Activated CD8-positive, alpha-beta memory T cell treated with anti-CD3 and anti-CD28 coated beads for 1 hour (primary cell): ENCODE measurements at places on chromosomes 11 and 22.

- peak; percentile 19 for DNase-seq
Observed at GRCh38 chr11:35330931-35331330, 88.4 kb downstream of the SLC1A2 start.

DNA sequence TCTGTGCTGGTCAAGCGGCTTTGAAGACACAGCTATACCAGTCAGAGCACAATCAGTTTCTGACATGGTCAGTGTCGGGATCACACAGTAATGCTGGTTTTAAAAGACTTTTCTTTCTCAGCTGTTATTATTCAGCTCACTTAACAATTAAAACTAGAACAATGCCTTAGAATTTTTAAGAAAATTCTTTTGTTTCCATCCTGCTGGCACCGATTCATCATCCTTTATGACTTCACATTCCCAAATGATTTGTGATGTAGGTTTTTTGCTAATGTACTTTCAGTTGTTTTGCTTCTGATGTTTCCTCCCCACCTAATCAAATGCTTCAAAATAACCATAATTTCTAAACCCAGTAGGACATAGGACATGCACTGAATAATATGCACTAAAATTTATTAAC is 34.5 kb upstream of the OLFML1 start:
- DNase-seq = no peak

DNA sequence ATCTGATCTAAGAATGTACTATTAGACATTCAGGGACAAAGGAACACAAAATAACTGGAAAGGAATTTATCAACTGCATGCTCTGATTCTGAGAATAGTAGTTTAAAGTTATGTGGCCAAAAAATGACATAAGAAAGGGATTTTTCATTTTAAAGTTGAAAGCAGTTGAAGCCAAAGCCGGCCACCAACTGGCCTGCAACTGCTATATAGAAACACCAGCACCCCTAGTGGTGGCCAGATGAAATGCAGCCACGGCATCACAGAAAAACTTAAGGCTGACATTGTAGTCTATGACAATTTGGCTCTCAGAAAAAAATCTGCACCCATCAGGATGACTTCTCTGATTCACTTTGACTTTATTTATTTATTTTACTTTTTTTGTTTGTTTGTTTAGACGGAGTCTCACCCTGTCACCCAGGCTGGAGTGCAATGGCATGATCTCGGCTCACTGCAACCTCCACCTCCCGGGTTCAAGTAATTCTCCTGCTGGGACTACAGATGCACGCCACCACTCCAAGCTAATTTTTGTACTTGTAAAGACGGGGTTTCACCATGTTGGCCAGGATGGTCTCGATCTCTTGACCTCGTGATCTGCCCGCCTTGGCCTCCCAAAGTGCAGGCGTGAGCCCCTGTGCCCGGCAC is 59.2 kb downstream of the SLC35F2 start:
- DNase-seq = peak; percentile 8

DNA sequence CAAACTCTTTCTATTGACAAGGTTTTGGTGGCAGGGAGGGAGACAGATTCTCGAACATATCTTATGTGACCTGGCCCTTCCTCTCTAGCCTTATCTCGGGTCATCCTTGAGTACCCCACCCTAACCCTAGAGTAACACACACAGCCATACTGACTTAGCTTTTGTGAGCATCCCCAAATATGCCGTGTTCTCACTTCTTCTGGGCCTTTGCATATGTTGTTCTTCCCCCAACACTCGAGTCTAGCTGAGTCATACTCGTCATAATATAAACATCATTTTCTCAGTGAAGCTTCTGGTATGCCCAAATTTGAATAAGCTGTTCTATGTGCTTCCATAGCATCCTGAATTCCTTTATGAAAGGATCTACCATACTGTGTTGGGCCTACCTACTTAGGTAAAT is 8.0 kb downstream of the TTC17 start:
- DNase-seq = no peak

DNA sequence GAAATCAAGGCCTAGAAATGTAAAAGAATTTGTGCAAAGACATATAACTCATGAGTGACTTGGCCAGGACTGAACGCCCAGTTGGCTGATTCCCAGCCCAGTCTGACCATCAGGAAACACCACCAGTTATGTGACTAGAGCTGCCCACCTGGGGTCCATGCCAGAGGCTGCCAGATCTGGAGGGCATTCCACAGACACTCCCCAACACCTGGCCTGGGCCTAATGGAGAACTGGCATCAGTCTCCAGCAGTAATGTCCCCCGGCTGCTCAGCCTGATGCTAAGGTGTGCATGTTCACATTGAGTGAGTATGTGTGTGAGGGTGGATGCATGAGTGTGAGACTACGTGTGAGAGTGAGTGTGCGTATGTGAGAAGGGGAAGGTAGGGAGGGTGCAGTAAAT is 15.7 kb downstream of the PLAAT3 start:
- no peak for DNase-seq

DNA sequence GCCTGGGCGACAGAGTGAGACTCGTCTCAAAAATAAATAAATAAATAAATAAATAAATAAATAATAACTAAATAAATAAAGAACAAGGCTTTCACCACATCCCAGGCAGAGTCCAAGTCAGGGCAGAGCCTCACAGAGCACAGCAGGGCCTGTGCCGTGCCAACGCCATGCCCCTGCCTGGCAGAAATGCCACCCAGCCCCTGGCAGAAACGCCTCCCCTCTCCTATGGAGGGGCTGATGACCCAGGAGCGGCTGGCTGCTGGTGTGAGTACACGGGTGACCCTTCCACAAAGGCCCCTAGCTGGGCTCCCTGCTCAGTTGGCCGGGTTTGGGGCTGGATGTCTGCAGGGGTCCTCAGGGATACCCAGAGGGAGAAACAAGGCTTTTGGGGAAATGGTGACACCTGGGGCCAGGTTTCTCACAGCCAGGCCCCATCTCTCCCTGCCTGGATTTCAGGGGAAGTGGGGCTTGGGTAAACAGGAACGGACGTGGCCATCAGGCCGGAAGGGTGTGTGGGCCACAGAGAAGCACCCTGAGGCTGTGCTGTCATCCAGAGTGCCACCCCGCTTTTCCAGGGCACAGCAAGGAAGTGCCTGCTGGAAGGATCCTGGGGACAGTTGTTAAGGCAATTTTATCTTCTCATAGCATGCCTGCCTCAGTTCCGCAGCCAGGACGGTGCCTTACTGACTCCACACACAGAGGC is 5.1 kb downstream of the BID start:
- DNase-seq = no peak

DNA sequence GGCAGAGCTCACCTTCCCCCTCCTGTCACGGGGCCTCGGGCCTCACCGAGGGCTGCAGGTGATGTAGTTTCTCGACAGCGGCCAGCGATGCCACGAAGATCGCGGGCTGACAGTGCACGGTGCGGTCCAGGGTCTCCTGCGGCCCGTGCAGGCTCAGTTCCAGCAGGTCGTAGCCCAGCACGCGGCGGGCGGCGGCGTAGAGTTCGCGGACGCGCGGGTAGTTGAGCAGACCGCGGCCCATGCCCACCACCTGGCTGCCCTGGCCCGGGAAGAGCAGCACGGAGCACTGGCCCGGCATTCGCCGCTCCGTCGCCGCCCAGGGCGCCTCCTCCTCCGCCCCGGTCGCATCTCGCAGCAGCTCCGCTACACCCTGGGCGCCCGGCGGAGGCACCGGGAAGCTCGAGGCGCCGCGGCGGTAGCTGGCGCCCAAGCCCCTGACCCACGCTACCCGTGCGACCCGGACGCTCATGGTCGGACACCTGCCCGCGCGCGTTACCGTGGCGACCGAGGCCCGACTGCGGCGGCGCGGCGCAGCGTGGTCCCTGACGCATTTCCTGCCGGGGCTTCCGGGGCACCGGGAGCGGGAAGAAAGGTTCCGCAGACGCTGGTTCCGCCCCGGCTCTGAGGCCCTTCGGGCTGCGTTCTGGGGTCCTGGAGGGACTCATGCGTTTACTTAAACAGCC is at the start of gene MCAT:
MCAT (minus strand) TSS at position 519 of the 683 bp plus-strand sequence; CDS start at position 469, 50 bp downstream.
- no peak for DNase-seq

- no peak for DNase-seq
Observed at GRCh38 chr11:86941077-86941870, 13.9 kb downstream of the FZD4 start.

GRCh38 chr11:2468363-2469235 is 23.8 kb downstream of the KCNQ1 start:
- no peak for DNase-seq

DNA sequence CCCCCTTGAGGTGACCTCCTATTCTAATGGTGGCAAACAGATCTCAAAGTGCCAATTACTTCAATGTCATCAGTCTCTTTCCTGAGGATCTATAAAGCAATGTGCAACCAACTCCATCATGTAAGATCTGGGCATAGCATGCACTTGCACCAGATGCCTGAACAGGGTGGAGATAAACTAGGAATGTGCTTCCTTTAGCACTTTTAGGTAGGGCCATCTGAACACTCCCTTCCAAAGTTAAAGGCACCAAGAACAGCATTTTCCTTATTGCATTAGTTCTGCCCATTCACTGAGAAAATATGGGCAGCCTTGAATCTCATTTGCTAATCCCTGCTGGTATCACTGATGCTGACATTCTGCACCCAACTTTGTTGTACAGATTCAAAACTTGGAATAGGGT is 112.0 kb downstream of the SGSM3 start:
- no peak for DNase-seq

GRCh38 chr11:94806419-94806818 is 38.3 kb downstream of the AMOTL1 start:
- DNase-seq = no peak

DNA sequence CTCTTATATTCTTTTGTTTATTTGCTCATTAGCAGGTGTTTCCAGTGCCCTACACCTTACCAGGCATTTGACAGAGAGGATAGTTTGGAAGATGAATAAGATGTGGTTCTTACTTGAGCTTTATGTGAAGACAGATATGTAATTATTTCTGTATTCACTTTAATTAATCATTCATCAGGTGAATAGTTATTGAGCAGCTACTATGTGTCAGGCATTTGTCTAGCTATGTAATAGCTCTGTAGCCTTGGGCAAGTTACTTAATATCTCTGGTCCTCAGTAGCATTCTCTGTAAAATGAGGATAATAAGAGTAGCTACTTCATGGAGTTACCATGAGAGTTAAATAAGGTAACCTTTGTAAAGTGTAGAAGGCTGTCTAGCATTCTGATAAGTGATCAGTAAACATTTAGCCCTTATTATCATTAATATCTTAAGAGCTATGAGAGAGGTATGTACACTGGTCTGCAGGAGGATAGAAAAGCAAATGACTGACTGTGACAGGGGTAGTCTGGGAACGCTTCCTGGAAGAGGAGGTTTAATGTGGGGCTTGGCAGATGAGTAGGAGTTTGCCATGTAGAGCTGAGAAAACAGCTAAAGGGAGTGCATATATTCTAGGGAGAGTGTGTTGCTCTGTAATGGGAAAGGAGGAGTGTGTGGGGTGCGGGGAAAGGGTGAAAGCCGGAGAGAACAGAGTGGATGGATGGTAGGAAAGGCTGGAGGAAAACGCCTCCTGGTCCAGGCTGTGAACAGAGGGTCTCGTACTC is 56.1 kb downstream of the MICAL2 start:
- no peak for DNase-seq

- peak; percentile 31 for DNase-seq
Observed at GRCh38 chr11:66081505-66081904, 11.4 kb downstream of the PACS1 start.

DNA sequence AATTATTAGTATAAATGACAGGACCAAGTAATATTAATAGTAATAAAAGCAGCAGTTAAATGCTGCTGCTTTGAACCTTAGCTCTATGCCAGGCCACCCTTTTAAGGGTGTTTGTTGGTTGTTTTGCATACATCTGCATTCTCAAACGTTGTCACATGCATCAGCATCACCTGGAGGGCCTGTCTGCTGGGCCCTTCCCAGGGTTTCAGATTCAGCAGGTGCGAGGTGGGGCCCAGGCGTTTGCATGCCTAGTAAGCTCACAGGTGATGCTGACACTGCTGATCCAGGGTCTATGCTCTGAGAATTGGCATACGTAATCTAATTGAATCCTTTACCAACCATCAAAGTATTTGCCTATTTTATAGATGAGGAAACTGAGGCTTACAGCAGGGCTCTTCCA is 246.5 kb downstream of the CADM1 start:
- no peak for DNase-seq

GRCh38 chr11:66467034-66467659 is 442 bp downstream of the PELI3 start:
- no peak for DNase-seq

DNA sequence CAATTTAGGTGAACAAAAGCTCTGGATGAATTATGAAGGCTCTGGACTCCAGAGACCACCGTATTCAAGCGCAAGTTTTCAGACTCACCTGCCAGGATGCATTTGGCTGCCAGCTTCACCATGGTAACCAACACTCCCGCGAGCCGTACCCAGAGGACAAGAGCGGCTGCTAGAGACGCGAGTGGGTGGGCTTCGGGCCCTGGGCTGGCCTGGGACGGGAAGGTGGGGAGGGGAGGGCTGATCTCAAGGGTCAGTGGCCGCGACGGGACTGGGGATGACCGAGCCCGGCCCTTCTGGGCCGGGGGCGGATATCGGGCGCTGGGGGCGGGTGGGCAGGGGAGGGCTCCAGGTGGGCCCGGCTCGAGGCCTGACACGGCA is 344 bp downstream of the IFT27 start:
- no peak for DNase-seq

DNA sequence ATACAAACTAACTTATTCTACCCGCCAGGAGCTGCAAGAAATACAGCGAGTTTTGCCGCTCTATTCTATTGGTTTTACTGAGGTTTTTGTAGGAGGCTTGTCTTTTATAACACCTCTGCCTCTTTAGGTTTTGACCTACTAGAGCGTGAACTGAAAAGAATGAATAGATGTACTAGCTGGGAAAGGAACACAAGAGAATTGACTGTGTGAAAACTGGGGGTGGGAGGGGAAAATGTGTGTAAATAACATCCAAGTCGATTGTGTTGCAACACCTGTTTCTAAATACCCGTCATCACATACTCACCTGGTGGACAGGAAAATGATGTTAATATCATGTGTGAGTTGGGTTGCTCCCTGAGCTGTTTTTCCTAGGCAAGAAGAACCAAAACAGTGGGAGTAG is 12.9 kb upstream of the JHY start:
- no peak for DNase-seq

DNA sequence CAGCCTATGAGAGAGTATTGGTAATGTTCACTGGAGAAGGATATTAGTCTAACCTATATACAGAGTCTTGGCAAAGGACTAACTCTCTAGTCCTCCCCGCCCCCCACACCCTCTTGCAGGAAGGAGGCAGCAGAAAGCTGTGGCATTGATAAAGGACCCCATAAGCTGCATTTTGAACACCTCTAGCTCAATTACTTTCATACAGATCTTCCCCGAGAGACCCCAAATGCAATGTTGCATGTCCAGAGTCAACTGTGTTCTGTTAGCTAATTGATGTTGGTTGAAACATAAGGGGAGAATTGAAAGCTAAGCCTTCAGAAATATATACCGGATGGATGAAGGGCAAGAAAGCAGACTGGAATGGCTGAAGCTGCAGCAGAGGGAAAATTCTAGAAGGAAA is 2.8 kb downstream of the MAP6 start:
- DNase-seq = no peak

GRCh38 chr11:111010391-111011274 is 234.9 kb upstream of the POU2AF2 start:
- no peak for DNase-seq

- no peak for DNase-seq
Observed at GRCh38 chr11:59164028-59164427, 7.9 kb upstream of the DTX4 start.

- no peak for DNase-seq
Observed at GRCh38 chr11:130470832-130471706, 22.6 kb downstream of the ADAMTS15 start.

GRCh38 chr11:45933131-45933831 is 10.8 kb downstream of the LARGE2 start:
- DNase-seq = no peak

GRCh38 chr22:29148036-29148435 is 57.7 kb upstream of the EMID1 start:
- no peak for DNase-seq
